Cardiac septum (tissue), 1 donor: ENCODE measurements at places on chromosomes 5 and 9. TPM values are rescaled to one million over a fixed set of nuclear protein-coding genes. Genes with fewer than 3 reads are reported as not detected.

GRCh38 chr5:94944160-94944559 lies 325.7 kb downstream of the SLF1 start:
- DNase-seq = no peak

DNA sequence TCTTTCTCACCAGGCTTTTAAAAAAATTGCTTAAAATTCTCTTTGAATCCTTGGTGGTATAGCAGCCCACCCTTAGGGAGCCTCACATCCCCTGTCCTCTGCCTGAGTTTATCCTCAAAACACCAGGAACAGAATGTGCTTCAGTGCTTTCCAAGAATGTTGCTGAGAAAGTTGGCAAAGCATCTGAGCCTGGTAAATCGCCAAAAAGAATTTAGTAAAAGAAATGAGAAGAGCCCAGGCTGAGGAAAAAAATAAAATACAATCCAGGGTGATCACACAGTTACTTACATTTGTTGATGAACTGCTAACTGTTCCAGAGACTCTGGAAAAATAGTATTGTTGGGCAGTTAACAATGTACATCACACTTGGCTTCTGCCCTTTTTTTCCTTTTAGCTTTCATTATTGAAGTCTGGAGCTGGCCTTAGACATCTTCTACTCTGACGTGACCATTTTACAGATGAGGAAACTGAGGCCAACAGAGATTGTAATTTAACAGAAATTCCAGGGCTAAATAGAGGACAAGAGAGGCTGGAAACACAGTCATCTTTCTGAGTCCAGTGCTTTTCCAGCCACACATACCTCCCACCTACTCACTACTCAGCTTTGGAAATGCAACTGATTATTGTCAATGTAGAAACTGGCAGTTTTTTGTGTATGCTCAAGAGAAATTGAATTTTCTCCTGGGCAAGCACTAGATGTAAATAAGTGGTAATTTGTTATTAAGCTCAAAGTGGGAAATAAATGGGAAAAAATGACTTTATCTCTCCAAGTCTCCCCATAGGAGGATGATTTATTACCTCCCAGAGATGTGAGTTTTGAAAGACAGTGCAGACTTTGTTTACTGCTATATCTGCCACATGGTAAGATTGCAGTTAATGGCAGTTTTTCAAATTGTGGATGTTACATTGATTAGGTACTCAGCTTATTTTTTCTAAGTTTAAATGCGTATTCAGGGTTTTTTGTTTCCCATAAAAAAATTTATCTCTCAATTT lies 86.7 kb upstream of the ALDH1A1 start:
- no peak for DNase-seq

GRCh38 chr5:14983666-14984441 lies 112.3 kb upstream of the ANKH start:
- DNase-seq = no peak

The GCNT4 gene
- 0.62 TPM for total RNA-seq

The SVEP1 gene
- 6.7 TPM for total RNA-seq
